ENCODE measurements at places on chromosomes 1 and 21.

GRCh38 chr1:82775406-82776000, 974.8 kb downstream of the ADGRL2 start:
- DNase-seq = peak; percentile 28

- DNase-seq = no peak
These were observed 33.5 kb upstream of the CCDC27 start for GRCh38 chr1:3718764-3719163.

DNA sequence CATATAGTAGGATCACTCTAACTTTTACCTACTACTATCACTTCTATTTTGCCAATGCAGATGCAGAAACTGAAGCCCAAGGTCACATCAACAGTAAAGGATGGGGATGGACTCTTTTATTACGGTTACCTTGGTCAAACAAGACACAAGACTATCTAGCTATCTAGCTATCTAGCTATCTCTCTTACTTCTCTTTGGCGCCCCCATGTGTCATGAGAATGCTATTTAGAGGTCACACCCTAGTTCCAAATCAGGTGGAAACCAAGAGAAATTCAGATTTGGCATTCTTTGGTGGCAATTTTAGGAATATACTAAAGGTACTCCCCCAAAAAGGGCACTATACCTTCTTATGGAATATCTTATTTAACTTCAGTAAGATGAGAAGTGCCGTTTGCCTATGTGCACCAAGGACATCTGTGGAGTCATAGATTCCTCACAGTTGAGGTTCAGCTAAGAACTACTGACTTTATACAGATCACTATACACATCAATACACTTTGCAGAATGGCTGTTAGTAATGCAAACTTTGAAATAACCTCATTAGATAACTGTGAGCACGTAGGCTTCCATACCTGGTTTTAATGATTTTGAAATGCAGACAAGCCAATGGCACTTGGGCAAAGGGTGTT, 6.7 kb downstream of the ZNF648 start:
- DNase-seq = peak; percentile 24

GRCh38 chr21:31450980-31451379, 106.9 kb upstream of the TIAM1 start:
- DNase-seq = no peak

GRCh38 chr1:201183753-201184152, 6.9 kb upstream of the IGFN1 start:
- DNase-seq = no peak

DNA sequence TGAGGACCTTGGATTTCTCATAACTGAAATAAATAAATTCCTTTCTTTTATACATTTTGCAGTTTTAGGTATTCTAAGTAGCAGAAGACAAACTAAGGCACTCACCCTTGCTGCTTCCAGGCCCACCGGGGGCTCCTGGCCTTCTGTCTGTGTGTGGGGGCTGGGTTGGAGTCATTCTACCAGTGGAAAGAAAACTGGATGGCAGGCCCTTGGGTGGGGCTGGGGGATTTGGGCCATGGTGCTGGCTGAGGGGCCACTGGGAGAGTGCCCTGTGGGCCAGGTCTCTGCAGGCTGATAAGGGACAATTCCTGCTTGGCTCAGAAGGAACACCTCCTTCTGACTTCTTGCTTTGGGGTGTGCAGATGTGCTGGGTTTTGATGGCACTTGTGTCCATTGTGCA, 54.0 kb upstream of the CSF3R start:
- no peak for DNase-seq

- no peak for DNase-seq
These were observed 393.3 kb downstream of the NPHP4 start for GRCh38 chr1:5598824-5599395.

GRCh38 chr1:157597959-157598667, at the start of gene FCRL4:
TSS of gene FCRL4 (minus strand) at chr1:157598085. CDS start at chr1:157597944, 141 bp downstream.
- DNase-seq = no peak

- DNase-seq = no peak
These were observed 7.6 kb downstream of the HTR6 start for GRCh38 chr1:19672237-19672636.

DNA sequence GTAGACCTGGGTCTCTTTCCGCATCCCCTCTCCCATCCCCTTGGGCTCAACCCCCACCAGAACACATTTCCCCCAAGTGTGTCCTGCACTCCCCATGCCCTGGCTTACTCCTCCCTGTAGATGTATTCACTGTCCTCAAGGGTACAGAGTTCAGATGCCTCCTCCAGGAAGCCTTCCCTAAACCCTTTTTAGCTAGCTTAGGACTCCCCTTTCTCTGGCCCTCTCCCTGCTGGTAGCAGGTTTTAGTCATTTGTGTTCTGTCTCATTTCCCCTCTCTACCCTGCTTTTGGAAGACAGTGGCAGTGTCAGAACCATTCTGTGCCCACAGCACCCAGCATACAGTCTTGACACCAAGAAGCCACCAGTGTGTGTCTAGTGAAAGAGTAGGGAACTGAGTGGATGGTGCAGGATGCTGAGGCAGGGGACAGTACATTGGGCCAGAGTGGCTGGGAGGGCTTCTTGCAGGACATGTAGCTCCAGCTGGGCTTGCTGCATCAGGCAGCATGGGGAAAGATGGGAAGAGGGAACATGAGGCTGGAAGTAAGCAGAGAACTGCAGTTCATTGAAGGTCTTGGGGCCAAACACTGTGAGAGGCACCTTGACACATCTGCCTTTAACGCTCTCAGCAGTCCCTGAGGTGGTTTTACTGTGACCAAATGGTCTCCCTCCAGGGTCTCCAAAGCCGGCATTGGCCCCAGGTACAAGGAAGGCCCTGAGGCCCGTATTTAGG, 2.5 kb downstream of the FOXO6 start:
- DNase-seq = no peak

- peak; percentile 36 for DNase-seq
These were observed 28.6 kb upstream of the ZFP69B start for GRCh38 chr1:40421431-40422384.

GRCh38 chr1:196007763-196008162, 600.5 kb downstream of the KCNT2 start:
- no peak for DNase-seq

GRCh38 chr21:33685613-33686197, 43.4 kb downstream of the ITSN1 start:
- peak; percentile 81 for DNase-seq

DNA sequence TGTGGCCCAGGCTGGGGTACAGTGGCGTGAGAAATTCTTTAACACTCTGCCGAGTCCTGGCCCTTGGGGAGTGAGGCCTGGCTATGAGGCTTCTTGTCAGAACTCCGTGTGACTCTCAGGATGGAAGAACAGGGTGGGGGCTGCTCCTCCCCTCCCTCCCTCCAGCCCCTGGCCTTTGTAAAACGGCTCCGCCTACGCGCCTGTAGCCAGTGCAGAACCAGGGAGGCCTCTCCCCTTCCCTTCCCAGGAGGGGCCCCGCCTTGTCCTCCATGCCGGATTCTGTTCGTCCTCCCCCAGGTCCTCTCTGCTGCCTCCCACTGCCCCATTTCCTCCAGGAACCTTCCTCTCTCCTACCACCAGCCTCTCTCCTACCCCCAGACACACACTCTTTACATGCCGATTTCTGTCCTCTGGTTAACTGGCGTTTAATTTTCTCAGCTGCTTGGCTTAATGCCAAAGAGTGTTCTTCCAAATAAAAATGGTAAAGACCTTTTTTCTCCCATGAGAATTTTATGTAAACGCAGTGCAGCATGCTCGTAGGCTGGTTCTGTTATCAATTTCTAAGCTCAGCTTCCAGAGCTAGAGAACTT, 21.0 kb downstream of the PDE9A start:
- peak; percentile 50 for DNase-seq

- no peak for DNase-seq
These were observed 269.4 kb downstream of the HLX start for GRCh38 chr1:221148660-221149059.

DNA sequence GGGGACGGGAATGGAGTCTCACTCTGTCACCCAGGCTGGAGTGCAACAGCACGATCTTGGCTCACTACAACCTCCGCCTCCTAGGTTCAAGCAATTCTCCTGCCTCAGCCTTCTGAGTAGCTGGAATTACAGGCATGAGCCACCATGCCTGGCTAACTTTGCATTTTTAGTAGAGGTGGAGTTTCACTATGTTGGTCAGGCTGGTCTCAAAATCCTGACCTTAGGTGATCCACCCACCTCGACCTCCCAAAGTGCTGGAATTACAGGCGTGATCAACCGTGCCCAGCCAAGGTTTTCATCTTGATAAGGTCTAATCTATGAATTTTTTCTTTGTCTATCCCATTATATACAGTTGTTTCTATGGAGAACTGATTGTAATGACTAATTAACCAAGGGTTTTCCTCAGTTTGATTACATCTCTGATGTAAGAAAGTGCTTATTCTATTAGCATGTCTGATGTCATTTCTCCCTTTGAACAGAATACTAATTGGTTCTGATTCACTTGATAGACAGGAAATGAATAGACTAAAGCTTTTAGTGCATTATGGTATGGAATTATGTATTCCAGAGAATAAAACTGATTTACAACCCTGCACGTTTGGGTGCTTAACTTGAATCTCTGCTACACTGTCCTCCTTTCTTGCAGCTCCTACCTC, 11.9 kb downstream of the PACC1 start:
- DNase-seq = no peak

DNA sequence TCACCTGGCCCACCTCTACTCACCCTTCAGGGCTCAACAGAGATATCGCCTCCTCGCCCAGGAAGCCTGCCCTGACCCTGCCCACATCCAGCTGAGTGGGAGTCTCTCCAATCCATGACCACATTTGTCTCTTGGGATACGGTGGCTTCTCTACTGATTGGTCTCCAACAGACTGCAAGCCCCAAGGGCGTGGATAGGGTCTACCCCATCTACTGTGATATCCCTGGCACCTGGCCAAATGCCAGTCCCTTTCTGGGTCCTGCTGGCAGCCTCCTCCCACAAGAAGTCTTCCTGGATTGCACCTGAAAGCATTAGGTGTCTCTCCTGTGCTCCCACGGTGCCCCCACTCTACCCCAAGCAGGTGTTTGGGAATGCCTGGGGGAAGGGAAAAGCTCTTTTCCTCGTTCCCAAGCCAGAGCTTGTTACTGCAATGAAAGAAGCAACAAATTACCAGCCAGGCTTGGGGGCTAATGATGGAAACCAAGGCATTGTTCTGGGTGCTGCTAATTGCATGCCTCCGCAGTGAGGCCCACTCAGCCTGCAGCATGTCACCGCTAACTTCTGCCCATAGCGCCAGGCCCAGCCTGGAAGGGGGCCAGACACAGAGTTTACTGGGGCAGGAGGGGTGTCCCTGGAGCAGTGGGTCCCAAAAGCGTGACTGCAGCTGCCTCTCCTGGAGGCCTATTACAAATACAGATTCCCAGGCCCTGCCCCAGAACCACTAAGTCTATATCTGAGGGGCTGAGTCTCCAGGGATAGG, 90.7 kb upstream of the IFFO2 start:
- no peak for DNase-seq

DNA sequence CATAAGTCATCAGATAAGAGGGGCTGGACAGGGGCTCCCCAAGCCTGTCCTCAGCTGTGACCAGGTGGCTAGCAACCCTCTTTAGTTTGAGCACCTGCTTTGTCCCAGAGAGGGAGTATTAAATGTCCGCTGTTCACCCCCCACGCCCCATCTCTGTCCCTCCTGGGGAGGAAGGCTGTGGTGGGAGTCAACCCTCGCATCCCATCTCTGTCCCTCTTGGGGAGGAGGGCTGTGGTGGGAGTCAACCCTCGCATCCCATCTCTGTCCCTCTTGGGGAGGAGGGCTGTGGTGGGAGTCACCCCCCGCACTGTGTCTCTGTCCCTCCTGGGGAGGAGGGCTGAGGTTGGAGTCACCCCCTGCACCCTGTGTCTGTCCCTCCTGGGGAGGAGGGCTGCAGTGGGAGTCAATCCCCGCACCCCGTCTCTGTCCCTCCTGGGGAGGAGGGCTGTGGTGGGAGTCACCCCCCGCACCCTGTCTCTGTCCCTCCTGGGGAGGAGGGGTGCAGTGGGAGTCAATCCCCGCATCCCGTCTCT, 72.6 kb upstream of the ABCG1 start:
- no peak for DNase-seq

- peak; percentile 32 for DNase-seq
These were observed 6.3 kb downstream of the CDKN2C start for GRCh38 chr1:50976111-50976889.

- no peak for DNase-seq
These were observed 186.1 kb downstream of the GIPC2 start for GRCh38 chr1:78231894-78232293.

DNA sequence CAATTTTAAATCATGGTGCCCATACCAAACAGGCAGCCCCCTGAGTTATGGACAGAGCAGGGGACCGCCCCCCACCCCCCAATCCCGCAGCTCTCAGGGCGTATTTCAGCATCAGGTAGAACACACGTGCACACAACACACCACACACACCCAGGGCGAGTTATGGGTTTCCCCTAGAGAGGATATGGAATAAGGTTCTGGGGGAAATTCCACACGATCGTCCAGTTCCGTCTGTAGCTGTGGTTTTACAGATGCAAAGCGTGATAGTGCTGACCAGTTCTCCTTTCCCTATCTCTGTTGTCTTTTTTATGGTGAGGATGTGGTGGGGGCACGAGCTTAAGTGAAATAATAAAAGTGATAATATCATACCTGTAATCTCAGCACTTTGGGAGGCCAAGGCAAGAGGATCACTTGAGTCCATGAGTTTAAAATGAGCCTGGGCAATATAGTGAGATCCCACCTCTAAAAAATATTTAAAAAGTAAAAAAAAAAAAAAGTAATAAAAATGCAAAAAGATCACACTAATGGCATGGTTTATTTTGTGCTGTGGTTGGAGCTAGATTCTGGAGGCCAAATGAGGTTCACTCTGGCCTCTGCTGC, 25.1 kb downstream of the C2CD2 start:
- DNase-seq = no peak

- no peak for DNase-seq
These were observed 34.1 kb downstream of the EGLN1 start for GRCh38 chr1:231387770-231388669.

DNA sequence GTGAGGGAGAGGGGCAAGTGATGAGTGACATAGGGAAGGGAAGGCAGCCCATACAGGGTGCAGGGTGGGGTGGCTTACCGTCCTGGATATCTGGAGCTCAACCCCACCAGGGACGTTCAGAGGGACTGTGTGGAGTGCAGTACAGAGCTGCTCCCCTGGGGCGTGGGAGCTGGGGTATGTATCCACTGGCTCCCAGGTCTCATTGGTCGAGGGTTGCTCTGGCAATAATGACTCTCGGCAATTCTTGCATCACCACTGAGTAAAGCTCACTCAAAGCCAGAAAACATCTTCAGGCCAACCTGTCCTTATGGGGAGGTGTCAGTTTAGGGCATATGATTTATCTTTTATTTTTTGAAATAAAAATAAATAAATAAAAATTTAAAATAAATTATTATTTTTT, 43.2 kb upstream of the RUNX3 start:
- no peak for DNase-seq

DNA sequence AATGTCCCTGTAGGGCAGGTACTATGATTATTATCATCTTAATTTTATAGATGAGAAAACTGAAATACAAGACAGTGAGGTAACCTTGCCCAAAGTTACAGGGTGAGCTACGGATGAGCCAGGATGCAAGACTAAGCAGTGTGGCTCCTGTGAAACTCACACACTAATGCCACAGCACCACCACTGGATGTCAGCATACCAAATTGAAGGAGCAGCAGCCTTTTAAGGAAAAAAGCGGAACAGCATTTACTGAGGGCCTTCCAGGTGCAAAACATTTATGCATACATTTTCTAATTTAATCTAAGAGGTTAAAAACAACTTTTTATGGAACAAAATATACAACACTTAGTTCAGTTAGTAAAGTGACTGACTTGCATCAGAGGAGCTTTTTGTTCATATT, 41.7 kb downstream of the SEC16B start:
- DNase-seq = peak; percentile 36

GRCh38 chr1:84853741-84854721, 39.0 kb downstream of the LPAR3 start:
- peak; percentile 56 for DNase-seq

- DNase-seq = peak; percentile 45
These were observed 1.6 kb upstream of the CTSK start for GRCh38 chr1:150809651-150810050.

- DNase-seq = no peak
These were observed 47.7 kb downstream of the DHRS3 start for GRCh38 chr1:12570291-12570690.

Measured in astrocyte of the hippocampus (primary cell).